ENCODE measurements at places on chromosomes 3 and 15.

GRCh38 chr3:100503448-100503847 is 11.0 kb downstream of the TMEM45A start:
- DNase-seq = no peak

- no peak for DNase-seq
These were observed 76.7 kb downstream of the GHSR start for GRCh38 chr3:172371544-172371943.

DNA sequence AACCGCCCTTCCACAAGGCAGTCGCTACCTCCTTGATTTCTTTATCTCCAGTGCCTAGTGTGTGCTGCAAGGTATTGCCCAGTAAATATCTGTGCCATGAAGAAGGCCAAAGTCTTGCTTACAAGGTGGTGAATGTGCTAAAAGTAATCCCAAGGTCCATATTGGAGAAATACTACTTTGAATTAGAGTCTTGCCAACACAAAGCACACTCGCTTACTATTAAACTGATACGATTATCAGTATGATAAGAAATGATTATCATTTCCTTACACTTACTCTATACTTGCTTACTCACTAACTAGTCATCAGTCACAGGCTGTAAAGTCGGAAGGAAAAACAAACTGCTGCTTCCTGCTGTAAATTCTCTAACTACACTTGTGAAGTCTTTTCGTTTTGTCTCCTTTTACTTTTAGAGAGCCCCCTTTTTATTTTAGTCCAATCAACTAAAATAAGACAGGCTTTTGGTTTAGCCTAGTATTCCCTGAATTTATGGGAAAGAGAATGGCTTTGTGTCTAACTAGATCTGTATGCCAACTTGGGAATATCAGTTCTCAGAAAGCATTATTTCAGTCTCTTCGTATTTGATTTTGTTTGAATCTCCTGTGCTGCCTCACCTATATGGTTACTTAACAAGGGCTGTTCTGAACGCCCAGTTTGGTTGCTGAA is 107.1 kb upstream of the TSC22D2 start:
- DNase-seq = no peak

DNA sequence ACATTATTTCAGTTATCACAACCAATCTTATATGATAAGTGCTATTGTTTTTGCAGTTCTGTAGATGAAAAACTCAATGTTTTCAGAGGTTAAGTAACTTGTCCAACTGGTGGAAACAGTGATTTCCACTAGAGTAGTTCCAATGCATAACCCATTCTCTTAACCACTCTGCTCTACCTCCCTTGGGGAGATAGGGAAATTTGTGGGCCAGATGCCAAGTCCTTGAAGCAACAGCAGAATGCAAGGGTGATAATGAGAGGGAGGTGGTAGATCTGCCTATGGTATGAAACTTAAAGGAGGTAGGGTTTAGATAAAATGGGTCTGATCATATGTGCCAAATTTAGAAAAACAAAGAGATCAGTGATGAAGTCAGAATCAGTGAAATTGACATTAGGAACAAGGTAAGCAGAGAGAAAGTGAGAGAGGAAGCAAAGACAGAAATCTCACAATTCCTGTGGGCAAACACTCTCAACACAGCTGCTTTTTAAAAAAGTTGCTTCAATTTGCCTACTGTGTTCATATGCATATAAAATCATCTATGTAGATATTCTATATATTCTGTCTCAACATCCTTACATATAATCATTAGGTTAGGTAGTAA is 50.5 kb upstream of the UBP1 start:
- DNase-seq = no peak

GRCh38 chr3:104909198-104909597 is 457.5 kb upstream of the ALCAM start:
- DNase-seq = no peak

DNA sequence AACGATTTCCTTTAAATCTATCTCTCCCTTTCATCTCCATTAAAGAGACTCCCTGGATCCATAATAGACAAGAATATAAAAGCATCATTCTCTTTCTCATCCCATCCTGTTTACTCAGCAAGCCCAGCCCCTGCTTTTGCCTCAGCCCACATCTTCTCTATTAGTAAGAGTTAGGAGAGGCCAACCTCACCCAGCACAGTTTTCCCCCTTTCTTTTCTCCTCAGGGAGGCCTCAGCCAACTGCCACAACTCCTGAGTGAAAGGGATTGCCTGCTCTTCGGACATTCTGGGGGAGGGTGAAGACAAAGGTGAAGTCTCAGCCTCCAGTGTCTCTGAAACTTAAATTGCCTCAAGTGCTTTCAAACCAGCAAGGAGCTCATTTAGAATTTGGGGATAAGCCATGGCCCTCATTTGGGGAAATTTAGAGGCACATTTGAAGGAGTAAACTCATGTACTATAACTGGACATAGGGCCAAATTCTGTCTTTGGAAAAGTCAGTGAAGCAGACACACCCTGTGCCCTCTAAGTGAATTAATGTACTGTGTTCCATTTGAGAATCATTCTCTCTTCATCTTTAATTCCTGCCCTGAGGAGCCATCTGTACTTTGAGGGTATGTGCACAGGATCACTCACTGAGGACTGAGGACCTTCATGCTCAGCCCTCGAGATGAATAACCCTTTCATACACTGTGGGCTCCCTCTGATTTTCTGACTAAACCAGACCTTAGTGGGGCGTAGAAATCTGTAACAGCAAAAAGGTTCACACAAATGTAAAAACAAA is 82.5 kb downstream of the SOX2 start:
- no peak for DNase-seq

GRCh38 chr3:9301798-9302197 is 52.4 kb upstream of the SRGAP3 start:
- no peak for DNase-seq

DNA sequence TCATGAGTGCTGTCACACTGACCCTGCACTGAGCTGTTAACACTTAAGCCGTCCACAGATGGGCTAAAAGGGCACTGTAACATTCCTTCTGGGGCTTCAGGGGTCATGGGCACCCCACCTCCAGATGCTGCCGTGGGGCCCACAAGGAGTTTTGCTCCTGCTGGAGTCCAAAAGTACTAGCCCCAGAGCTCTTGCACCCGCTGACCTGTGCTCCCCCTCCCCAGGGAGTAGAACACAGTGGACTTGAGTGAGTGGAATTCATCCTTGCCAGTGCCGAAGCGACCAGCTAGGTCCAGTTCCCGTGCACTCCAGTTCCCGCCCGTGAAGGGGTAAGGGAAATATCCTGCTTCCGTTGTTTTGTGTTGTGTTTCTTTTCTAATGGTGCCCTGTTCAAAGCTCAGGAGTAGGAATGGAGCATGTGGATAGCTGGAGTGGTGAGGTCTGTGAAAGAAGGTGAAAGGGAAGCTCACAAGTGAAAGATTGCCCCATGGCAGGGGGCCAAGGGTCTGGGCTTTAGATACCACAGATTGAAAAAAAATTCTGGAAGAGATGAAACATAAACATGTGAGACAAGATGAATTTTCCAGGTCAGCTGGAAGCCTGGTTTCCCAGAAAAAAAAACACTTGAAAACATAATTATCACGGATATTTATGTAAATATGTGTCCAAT is 36.6 kb downstream of the SLCO2A1 start:
- DNase-seq = no peak

GRCh38 chr15:63915873-63916771 is 82.4 kb upstream of the HERC1 start:
- DNase-seq = no peak
